Stimulated activated CD4-positive, alpha-beta T cell treated with anti-CD3 and anti-CD28 coated beads, Interleukin-12 subunit alpha, Interleukin-12 subunit beta, amount 100 ng/mL, for 24 hours (primary cell): ENCODE measurements at places on chromosomes 5 and 9.

DNA sequence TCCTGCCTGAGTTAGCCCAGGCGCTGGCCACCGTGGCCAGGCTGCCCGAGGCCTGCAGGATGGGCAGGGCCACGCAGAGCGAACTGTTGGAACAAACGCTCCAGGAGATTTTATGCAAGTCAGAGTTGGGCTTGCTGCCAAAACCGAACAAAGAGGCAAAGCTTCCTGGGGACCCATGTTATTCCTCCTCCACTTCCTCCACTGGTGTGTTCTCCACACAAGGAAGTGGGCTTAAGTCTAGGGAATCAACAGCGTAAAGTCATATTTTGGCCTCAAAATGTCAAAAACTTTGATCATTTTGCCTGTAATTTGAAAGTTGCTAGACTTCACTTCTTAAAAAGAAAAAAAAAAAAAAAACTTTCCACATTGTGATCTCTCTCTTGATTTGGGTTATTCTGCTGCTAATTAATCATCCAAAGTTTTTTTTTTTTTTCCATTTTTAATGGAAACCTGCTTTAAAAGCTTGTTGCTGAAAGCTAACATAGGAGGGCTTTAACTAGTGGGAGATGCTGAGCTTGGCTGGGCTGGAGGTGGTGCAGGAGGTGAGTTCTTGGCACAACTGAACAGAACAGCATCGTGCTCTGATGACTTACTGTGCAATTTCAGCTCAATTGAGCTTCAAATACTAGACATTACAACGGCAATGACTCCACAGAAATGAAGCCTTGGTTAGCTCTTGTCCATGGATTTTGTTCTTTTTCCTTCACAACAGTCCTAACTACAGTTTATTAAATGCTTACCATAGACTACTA lies 73.0 kb downstream of the PTPDC1 start:
- no peak for DNase-seq

GRCh38 chr5:124927735-124928134 lies 181.3 kb upstream of the ZNF608 start:
- DNase-seq: no peak

DNA sequence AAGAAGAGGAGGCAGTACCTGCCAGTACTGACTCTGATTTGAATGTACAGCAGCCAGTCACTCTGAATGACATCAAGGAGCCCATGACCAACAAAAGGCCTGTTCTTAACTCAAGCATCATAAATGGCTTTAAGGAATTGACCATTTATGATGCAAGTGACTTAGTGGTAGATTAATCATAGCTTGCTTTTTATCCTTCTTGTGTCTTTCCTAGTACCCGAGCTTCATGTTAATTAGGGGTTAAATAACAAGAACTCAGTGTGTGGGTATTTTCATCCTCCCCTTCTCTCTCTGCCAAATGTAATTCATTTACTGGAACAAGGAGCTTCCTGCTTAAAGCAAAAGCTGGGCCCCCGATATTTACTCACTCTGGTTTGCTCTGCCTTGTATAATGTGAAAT lies 146.5 kb downstream of the UNC13B start:
- no peak for DNase-seq

- DNase-seq: peak; percentile 52
Measured at GRCh38 chr5:38556599-38557307, at the start of gene LIFR. Gene LIFR, minus strand, starts transcription at chr5:38556646. Its CDS starts 25,999 bp downstream, at chr5:38530647.

DNA sequence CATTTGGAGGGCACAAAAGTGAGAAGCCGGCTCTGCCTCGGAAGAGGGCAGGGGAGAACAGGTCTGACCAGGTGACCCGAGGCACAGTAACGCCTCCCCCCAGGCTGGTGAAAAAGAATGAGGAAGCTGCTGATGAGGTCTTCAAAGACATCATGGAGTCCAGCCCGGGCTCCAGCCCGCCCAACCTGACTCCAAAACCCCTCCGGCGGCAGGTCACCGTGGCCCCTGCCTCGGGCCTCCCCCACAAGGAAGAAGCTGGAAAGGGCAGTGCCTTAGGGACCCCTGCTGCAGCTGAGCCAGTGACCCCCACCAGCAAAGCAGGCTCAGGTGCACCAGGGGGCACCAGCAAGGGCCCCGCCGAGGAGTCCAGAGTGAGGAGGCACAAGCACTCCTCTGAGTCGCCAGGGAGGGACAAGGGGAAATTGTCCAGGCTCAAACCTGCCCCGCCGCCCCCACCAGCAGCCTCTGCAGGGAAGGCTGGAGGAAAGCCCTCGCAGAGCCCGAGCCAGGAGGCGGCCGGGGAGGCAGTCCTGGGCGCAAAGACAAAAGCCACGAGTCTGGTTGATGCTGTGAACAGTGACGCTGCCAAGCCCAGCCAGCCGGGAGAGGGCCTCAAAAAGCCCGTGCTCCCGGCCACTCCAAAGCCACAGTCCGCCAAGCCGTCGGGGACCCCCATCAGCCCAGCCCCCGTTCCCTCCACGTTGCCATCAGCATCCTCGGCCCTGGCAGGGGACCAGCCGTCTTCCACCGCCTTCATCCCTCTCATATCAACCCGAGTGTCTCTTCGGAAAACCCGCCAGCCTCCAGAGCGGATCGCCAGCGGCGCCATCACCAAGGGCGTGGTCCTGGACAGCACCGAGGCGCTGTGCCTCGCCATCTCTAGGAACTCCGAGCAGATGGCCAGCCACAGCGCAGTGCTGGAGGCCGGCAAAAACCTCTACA lies 11.8 kb downstream of the QRFP start:
- DNase-seq: no peak

- DNase-seq: no peak
Measured at GRCh38 chr9:71795097-71795813, 26.9 kb upstream of the CEMIP2 start.

DNA sequence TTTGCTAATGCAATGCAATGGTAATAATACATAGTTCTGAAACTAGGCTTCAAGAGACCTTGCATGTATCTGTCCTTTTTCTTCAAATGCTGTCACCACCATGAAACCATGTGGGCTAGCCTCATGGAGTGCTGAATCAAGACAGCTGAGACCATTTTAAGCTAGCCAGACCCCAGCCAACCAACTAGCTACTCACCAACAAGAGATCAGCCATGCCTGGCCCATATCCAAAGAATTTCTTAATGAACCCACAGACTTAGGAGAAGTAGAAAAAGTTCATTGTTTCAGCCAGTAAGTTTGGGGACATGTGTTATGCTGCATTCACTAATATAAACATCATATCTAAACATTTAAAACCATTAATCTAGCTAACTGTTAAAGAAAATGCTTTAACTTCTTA lies 139.8 kb upstream of the EDIL3 start:
- no peak for DNase-seq

DNA sequence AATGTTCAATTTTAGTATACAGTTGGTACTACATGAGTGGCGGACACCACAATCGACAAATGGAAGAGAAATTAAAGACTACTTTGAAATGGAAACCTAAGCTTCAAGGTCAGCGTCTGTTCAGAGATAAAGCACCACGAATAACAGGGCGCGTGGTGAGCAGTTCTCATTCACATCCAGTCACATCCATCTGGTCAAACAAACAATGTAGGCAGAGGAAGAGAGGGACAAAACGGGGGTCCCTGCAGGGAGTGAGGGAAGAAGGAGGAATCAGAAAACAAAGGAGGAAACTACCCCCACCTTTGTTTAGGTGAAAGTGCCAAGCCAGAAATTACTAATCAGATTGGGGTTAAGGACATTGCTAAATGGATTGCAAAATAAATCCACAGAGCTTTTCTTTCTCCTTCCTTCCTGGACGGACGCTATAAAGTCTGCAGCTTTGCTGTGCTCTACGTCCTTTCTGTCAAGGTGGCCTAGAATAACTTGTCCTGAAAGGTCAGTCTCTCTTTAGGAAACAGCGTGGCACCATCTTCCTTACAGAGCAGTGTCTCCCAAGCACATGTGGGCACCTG lies 138.6 kb downstream of the ENTREP1 start:
- DNase-seq: no peak

DNA sequence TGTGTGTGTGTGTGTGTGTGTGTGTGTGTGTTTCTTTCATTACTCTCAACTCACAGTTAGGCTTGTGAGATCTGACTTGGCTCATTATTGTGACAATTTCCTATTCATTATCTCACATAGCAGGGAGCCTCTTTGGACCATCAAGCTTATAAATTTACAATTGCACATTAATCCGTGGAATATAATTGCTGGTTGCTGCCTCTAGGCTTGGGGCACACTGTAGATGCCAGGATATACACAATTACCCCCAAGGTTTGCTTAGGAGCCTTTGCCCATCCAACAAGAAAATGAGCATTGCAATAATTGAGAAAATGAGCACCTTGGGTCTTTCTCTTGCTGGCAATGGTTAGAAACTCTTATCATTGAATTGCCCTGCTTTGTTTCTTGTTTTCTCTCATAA lies 161.6 kb upstream of the DMRTA1 start:
- DNase-seq: no peak

DNA sequence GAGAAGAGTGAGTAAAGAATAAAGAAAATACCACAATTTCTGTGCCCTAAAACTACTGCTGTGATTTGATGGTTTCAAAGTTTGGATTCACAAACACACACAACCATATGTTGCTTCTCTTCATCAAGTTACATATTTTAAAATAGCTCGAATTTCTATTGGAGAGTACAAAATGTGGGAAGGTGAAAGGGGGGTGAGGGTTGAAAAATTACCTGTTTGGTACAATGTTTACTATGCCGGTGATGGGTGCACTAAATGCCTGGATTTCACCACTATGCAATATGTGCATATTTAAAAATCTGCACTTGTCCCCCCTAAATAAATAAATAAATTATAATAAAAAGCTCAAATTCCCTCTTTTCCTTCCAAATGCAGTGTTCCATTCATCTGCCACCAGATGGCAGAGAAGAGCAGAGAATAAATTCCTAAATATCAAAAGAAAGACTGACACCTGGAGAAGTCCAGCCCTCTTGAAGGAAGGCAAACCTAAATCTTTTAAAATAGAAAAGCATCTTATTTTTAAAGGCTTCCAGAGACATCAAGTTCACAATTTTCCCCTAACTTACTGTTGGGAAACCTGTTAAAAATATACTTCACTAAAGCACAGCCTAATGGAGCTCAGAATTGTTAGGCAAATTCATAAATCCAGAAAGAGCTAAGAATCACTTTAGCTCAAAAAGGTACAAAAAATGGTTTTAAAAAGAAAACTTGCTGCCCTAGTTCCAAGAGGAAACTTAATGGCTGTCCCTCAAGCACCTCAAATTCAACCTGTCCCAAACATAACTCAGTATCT lies 24.8 kb upstream of the HNRNPA0 start:
- no peak for DNase-seq

- no peak for DNase-seq
Measured at GRCh38 chr9:37915911-37916470, 12.1 kb upstream of the SLC25A51 start.

DNA sequence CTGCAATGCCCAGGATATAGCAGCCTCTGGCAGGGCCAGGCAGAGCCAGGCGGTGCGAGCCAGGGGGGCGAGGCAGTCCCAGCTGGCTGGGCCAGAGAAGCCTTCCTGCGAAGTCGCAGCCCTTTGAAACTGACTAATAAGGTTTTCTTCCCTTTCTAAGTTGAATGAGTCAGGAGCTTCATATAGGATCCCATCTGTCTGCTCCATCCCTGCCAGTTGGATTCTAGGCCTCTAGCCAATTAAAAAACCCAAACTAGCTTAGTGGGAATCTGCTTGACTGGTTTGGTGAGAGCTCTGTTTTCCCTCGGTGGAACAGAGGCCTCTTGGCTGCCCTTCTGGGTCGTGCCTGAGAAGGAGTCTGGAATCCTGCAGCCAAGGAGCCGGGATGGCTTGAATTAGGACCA lies 70.1 kb upstream of the RAPGEF1 start:
- DNase-seq: no peak

DNA sequence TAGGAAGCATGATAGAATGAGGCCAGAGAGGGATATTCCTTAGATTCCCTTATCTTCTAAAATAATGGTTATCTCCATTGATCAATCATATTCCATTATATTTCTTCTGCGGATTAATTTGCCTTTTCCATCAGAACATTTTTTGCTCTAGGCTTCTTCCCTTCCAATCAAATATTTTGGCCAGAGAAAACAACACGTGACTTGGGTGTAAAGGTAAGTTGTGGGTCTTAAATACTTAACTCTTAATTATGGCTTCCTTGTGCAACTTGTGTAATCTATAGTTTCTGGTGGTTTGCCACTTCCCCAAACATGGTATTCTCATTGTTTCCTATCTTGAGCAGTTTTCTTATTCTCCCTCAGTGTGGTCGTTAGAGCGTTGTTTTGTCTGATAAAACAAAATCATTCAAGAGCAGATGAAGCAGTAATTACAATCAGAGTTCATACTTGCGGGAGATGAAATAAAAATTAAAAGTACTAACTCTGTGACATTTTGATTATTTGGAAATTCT lies 889.3 kb downstream of the MAT2B start:
- DNase-seq: no peak

DNA sequence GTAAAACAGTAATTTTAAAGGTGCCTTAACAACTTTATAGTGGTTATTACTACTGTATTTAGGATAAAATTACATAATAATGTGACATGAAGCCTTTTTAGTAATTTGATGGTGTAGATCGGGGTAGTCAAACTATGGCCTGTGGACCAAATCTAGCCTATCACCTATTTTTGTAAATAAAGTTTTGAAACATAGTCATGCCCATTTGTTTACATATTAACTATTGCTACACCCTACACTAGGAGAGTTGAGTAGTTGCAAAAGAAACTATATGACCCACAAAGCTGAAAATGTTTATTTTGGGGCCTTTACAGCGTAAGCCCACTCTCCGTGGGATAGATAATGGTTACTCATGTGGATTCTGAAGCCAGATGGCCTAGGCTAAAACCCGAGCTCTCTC lies 6.2 kb downstream of the CEP78 start:
- no peak for DNase-seq

DNA sequence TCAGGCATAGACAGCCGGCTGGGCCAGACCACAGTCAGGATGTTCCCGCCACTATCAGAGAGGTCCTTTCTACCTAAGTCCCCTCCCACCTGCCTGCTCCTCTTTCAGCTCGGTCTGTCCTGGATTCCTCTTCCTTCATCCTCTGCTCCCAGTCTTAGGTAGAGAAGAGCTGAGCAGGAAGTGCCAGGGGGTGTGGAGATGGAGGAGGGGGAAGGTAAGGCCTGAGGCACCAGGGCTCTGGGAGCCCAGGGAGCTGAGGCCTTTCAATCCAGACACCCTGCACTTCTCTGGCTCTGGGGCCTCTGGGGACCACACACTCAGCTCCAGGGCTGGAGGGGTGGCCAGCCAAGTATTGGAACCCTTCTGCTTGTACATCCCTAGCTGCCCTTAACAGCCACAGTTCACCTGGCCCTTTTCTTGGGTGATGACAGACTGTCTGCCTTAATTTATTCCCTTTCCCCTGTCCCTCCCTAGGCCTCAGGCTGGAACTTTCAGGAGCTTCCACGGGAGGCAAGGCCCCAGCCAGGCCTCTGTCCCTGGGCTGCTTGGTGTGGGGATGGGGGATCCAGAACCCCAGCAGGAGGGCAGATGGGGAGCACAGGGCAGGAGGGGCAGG lies 15.6 kb downstream of the IRF1 start:
- DNase-seq: no peak

GRCh38 chr9:83560169-83560826 lies 22.1 kb upstream of the FRMD3 start:
- no peak for DNase-seq

- DNase-seq: no peak
Measured at GRCh38 chr9:134807716-134808446, 72.7 kb upstream of the FCN2 start.
